NCI-H1105 treated with DMSO at 0.1 percent for 48 hours (cell line): ENCODE measurements at places on chromosomes 6 and 20.

DNA sequence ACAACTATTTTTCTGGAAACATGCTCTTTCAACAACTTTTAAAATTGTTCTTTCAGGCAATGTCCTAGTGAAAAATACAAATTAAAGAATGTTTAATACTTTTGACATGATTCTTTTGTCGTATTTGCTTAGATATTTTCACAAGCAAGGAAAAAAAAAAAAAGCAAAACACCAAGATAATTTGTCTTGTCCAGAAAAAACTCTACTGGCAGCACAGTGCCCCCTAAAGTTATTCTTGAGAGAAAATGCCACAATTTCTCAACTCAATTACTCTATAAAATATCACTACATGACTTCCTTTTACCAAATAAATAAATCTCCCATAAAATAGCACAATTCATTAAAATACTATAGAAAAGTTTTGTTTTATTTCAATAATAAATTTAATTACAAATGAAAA lies 652.5 kb upstream of the EPHA7 start:
- DNase-seq, result peak; percentile 22

- DNase-seq, result no peak
Observed at GRCh38 chr6:130018744-130019325, 454 bp downstream of the L3MBTL3 start.

DNA sequence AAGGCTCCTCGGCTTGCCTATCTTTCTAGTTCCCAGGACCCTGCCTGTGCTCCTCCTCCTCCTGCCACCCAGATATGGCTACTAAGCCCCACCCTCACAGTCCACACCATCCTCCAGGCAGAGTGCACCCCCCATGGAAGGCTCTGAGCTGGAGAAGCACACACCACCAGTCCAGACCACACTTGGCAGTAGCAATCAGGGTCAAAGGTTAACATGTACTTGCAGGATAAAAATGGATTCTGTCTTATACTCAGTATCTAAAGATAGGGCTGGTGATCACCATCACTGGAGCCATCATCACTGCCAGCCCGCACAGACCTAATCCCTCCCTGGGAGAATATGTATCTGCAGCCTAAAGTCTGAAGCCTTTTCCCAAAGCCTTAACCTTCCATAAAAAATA lies 83.4 kb downstream of the PRKN start:
- DNase-seq, result no peak

DNA sequence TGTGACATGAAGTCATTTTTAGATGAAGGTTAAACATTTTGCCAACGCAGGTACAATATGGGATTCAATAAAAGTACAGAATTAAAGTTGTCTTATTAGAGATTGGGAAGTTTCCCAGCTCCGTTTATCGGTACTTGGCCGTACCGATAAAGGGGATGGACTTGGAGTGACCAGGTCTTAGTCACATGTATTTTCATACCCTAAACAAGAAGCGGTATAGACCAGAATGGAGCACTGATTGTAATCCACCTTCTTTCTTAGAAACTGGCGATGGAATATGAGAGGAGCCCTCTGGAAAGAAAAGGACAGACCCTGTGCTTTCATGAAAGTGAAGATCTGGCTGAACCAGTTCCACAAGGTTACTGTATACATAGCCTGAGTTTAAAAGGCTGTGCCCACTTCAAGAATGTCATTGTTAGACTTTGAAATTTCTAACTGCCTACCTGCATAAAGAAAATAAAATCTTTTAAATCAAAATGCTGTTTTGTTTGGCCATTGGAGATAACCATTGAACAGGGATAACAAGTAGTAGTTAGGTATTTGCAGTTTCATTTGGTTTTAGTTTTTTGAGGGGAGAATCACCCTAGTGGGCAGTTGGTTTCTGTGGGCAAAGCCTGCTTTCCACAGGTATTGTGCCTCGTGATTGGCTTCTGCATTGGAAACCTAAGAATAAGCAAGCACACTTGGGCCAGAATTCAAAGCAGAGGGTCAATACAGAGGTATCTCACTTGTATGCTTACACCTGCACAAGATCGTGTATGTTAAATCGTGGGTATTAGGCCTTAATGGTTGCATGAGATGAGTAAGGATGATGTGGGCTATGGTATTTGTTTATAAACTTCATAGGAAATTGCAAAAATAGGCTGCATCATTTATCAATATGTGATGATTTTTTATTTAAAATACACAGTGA lies 11.2 kb upstream of the ZNFX1 start:
- DNase-seq, result no peak

- DNase-seq, result peak; percentile 63
Observed at GRCh38 chr20:35776513-35777101, 4.8 kb downstream of the PHF20 start.

- DNase-seq, result peak; percentile 77
Observed at GRCh38 chr6:29016559-29017427, 11.7 kb upstream of the ZNF311 start.

- DNase-seq, result peak; percentile 31
Observed at GRCh38 chr20:48194583-48194982, 409.3 kb upstream of the SULF2 start.

DNA sequence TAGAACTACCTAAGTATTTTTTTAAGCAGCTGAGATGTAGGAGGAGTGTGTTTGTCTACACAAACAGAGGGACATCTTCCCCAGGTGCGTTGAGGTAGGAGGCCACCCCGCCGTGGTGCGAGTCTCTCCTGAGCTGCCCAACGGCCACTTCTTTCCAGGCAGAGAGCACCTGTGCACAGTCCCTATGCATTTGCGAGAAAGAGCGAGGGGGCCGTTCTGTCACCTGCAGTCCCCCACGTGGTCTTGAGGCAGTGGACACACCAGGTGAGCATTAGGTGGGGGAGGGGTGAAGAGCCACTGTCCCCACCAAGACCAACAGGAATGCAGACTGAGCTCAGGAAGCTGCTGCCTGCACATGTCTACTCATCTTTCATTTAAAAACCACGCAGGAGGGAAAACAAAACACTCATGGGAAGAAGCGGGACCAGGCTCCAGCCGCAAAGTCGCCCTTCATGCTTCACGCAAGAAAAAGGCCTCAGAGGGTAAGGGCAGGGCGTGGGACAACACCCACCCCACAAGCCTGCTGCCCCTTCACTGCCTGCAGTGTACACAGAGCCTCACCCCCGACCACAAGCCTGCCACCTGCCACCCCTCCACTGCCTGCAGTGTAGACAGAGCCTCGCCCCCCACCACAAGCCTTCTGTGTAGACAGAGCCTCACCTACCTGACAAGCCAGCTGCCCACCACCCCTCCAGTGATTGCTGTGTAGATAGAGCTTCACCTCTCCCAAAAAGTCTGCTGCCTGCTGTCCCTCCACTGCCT lies 142.0 kb downstream of the DLL1 start:
- no peak for DNase-seq

GRCh38 chr6:17336425-17336824 lies 55.3 kb downstream of the RBM24 start:
- DNase-seq, result no peak

GRCh38 chr6:161130967-161131766 lies 139.6 kb downstream of the MAP3K4 start:
- DNase-seq, result no peak

- DNase-seq, result peak; percentile 100
Observed at GRCh38 chr6:118377711-118378414, 170.2 kb upstream of the PLN start.

DNA sequence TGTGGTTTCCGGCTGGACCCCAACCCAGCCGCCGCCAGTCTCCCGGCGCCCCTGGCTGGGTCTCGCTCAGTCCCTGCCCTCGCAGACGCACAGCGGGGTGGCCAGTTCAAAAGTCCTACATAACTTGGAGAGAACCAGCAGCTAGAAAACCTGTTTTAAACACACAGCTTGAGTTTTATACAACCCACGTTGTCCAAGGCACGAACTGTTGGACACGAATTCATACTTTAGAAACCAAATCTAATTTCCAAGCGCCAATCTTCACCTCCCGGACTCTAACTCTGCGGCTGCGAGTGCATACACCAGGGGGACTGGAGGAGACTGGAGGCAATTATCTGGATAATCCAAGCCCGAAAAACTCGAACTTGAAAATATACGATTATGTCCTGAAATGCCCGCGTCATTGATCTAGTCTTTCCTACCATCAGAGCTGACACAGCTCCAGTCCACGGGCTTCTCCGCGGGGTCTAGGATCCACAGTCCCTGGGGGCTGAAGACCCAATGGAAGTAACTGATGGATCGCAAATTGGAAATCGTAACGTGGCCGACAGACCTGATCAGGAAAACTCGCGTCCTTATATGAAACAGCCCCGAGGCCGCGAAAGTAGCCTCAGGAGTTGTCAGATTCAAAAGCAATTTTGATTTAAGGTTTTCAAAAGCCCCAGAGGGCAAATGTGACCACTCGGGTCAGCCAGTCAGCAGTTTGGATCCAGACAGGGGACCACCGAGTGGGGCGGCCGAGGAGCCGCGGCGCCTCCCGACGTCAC lies 843 bp upstream of the HEY2 start:
- DNase-seq, result peak; percentile 70

- no peak for DNase-seq
Observed at GRCh38 chr6:137013031-137013430, 31.7 kb downstream of the IL20RA start.

GRCh38 chr6:32375739-32376529 lies 4.2 kb upstream of the TSBP1 start:
- DNase-seq, result no peak

GRCh38 chr6:43722920-43723545 lies 35.4 kb upstream of the MRPS18A start:
- DNase-seq, result no peak

- DNase-seq, result no peak
Observed at GRCh38 chr6:134546962-134547645, 229.2 kb upstream of the SGK1 start.

GRCh38 chr20:51160821-51161220 lies 137.9 kb upstream of the KCNG1 start:
- no peak for DNase-seq

DNA sequence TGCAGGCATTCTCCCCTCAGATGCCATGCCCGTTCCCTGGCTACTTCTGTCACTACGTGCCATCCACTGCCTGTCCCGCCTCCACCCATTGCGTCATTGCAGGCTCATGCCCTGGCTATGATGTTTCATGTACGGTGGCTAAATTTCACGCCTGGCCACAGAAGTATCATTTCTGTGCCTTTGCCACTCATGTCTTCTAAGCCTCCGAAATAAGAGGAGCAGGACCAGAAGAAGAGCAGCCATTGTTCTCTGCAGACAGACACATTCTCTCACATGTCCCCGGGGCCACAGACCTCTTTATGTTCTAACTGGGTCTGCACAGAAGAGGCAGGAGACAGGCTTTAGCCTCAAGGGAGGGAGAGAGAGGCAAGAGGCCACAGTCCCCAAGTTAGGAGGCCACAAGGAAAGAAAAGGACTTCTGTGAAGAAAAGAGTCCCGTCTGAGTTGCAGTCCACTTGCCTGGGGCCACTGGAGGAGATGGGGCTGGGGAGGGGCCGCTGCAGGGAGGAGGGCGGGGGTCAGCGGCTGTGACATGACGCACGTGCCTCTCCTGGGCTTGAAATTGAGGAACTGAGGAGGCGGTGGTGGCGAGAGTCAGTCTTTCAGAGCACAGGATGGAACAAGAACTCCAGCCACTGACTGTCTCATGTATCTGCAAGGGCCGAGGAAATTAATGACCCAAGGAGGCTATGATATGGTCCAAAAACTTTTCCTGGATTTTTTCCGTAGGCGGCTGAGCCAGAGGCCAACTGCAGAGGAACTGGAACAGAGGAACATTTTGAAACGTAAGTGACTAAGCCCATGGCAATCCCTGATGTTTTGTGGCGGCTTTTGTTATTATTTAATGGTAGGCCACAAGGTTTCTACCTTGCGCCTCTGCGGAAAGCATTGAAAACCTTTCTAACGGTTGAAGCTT lies 55.9 kb downstream of the TBC1D7 start:
- DNase-seq, result no peak

- no peak for DNase-seq
Observed at GRCh38 chr20:49622243-49622642, 54.3 kb upstream of the PTGIS start.

GRCh38 chr6:160358225-160359119 lies 10.3 kb downstream of the SLC22A3 start:
- no peak for DNase-seq

DNA sequence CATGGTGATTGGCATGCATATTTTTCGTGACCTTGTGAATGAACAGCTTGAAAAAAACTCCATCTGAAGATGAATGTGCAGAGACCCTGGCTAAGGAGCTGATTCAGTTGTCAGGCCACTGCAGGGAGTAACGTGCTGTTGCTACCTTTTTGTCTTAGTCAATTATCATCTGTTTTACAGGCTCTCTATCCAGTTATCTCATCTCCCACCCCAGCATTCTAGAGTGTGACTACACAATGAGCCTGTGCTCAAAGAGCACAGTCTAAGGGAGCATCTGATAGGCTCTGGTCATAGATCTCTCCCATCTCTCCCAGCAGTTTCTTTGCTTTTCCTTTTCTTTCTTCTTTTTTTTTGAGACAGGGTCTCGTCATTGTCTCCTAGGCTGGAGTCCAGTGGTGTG lies 45.5 kb downstream of the NDRG3 start:
- no peak for DNase-seq

GRCh38 chr20:5395932-5396727 lies 79.4 kb upstream of the PROKR2 start:
- no peak for DNase-seq

GRCh38 chr20:2760297-2760951 lies 40.0 kb downstream of the CPXM1 start:
- no peak for DNase-seq

GRCh38 chr6:116115781-116116180 lies 10.2 kb downstream of the COL10A1 start:
- DNase-seq, result no peak

DNA sequence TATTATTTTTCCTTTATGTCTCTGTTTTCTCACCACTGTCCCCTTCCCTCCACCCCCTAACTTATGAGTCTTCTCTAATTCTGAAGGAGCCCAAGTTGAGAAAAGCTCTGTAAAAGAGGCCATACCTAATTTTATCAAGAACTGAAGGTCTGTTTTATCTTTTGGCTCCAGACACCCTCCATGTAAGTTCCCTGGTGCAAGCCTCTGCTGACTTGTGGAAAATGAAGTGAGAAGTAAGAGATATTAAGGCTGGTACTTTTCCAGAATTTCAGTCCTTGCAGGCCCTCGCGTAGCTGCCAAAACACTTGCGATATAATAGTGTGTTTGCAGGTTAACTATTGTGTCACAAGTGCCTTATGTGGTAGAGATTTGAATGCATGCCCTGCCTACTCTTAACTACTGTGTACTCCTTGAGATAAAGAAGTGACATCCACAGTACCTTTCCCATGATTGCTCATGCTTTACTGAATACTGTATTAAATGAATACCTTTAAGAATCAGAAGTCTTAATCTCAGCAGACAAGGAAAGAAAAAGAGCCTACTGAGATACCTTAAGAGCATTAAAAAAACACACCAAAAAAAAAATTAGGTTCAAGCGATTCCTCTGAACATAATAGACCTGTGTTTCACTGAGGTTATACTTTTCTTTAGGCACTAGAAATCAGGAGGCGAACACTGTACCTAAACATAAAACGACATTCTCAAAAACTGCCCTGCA lies 143.6 kb upstream of the ZNF184 start:
- peak; percentile 1 for DNase-seq

- DNase-seq, result peak; percentile 83
Observed at GRCh38 chr6:124795643-124796463, 166.4 kb upstream of the RNF217 start.

DNA sequence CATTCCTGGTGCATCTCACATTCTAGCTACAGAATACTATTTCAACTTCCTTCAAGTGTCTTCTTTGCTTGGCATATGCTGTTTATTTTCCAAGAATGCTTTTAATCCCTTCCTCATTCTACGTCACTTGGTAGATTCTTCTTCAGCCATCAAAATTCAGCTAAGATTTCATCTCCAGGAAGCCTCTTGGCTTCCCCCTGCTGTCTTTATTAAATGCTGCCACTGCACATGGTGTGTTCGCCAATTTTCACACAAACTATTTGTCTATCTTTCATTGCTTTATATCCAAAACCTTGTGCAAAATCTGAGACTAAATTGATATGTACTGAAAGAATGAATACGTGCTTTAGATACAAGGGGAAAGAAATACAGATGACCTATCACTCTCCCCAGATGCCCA lies 253.0 kb downstream of the RFPL4B start:
- DNase-seq, result no peak
